Stimulated activated CD8-positive, alpha-beta memory T cell treated with anti-CD3 and anti-CD28 coated beads, Interleukin-15, amount 100 ng/mL, for 48 hours (primary cell): ENCODE measurements at places on chromosomes 11 and 22.

DNA sequence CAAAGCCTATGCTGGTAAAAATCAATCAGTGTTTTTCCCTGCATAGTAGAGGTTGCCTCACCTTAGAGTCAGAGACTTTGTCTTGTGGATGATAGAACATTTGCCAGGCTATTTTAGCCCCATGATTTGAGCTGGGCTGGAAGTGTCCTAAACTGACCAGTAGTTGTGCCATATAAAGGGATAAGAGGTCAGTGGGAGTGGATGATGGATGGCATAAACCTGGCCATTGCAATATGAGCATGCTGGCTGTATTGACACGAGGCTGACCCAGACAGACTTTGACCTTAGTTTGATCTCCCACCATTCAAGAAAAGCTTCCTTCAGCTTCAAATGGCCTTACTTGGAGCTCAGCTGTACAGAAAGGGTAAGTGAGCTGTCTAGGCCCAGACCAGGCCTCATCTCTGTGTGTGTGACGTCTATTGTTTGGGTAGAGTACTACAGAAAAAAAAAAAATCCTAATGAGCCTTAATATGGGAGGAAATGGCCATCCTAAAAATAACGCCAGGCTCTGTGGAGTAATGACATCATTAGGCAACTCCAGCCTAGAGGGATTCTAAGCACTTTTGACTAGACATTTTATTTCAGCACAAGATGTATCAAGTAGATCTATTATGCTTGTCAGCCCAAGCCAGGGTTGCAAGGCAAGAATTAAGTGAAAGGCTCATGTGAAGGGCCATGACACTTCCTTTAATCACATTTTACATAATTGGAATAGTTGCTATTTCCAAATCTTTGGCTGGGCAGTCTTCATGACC, 51.3 kb upstream of the CADM1 start:
- DNase-seq = no peak

GRCh38 chr11:67613960-67614715, 7.4 kb downstream of the NDUFV1 start:
- DNase-seq = peak; percentile 79

- no peak for DNase-seq
These were observed 55.7 kb downstream of the NCAM1 start for GRCh38 chr11:113016905-113017304.

DNA sequence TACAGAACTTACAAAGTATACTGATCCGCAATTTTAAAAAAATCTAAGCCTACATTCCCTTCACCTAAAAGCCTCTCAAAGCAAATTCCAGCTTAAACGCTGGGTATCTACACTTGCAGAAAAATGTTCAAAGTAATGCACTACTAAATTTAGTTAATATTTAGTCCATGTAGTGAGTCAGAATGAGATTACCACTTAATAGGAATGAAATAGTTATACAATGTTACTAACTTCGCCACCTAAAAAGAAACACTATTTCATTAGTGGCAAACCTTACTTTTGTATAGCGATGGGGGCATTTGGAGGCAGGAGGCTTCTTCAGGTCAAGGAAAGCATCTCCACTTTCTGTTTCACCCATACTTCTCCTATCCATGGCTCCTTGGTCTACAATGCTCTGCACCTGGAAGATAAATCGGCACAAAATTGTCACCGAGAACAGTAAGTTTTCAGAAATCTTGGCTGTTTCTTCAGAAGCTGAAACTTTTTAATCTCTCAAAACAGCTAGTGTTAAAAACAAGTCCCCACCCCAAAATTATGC, 1.2 kb downstream of the EIF4ENIF1 start:
- no peak for DNase-seq

DNA sequence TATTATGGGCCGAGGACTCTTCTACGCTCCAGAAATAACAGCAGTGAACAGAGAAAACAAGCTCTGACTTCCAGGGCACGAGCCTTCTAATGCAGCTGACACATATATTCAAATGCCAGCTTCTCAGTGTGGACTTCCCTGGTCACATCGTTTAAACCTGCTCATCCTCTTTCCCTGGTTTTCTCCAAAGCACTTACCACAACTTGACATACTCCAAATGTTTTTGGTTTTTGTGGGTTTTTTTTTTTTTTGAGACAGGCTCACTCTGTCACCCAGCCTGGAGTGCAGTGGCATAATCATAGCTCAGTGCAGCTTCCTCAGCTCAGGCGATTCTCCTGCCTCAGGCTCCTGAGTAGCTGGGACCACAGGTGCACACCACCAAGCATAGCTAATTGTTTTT, 105.5 kb downstream of the MICAL3 start:
- no peak for DNase-seq

- no peak for DNase-seq
These were observed 3.4 kb downstream of the ARSA start for GRCh38 chr22:50624347-50625130.
